Memory B cell (primary cell): ENCODE measurements at places on chromosomes 16 and 17.

DNA sequence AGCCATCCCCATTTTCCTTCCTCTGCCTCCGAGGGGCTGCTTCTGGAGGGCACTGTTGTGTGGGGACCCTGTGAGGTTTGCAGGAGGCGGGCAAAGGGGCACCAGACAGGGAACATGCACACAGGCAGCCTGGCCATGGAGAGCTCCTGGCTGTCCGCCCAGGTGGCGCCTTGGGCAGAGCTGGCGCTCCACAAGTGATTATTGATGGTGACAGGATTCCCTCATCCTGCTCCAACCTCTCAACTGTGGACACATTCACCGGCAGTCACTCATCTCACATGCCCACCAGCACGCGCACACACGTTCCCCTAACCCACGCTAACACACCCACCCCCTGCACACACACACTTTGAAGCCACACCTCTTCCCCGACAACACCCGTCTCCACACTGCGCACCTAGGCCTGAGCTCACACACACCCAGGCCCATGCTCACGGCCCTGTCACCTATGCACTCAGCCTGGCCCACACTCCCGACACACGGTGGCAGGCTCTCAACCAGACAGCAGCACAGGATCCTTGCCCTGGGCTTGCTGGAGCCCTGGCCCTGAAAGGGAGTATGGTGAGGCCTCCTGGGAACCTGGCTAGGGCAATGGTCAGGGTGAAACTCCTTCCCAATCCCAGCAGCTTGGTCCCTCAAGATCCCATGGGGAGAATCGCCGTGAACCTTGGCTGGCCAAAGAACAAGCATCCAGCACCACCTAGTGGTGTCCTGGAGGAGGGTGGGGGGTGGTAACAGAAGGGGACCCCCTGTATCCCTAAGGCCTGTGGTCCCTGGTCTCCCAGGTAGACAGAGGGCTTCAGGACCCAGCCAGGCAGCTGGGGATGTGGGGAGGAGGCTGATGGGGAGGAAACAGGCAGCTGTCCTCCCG, 3.6 kb downstream of the PNMT start:
- DNase-seq = no peak

DNA sequence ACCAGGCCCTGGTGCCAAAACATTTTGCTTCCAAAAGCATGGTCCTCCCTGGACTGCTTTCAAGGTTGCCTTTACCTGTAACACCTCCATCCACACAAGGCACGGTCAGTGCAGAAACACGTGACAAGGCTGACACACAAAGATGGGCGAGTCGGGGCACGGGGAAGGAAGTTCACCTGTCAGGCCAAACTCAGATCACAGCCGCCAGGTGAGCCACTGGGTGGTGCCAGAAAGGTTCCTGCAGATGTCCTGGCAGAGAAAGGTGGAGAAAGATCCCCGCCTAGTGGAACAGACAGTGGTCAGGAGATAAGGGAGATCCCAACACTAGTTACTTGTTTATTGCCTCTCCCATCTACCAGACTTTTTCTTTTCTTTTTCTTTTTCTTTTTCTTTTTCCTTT, 155.3 kb downstream of the AIPL1 start:
- DNase-seq = no peak

DNA sequence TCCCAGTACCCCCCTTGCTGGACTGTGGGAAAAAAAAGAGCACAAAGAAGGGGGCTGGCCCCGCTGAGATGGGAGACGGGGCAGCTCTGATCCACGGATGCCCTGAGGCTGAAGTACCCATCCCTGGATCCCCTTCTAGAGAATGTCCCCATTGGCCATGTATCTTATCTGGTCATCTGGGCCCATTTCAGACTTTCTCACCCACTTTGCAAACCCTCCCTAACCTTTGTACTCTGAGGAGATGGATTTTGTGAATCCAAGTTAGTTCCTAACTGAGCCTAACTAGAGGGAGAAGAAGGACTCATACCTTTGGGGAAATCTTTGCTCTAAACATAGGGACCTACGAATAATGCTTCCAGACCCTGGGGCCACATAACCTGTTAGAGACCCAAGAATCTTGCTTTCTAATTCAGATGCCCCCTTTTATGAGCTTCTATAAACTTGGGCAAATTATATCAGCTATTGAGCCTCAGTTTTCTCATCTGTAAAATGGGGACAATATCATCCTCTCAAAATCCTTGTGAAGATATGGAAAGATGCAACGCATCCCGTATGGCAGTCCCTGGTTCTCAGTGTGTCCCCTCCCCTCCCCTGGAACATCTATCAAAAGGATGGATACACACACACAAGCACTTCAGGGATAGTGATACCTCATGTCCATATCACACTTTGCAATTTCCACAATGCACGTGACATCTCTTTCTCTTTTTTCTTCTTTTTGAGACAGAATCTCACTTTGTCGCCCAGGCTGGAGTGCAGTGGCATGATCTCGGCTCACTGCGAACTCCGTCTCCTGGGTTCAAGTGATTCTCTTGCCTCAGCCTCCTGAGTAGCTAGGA, 16.8 kb upstream of the FZD2 start:
- no peak for DNase-seq

DNA sequence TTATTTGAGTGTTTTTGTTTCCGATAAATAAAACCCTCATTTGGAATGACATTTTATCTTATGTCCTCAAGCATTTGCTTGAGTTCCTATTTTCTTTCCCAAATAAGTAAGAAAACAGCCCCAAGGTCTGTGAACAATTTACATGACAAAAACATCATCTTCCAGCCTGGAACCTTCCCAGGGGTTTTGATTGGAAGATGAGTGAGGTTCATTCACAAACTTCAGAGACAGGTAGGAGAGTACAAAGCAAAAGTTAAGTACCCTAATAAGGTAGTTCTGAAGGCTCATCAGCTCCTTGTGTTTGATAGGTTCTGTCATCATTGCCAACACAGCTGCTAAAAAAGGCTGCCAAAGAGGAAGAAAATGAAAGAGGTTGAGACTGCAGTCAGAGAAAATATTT, 772.8 kb downstream of the CDH8 start:
- DNase-seq = no peak

GRCh38 chr17:56047331-56047730, 105.9 kb upstream of the ANKFN1 start:
- no peak for DNase-seq

GRCh38 chr16:49330562-49331201, 42.9 kb upstream of the C16orf78 start:
- DNase-seq = no peak

GRCh38 chr17:80359422-80360110, 55.4 kb upstream of the ENDOV start:
- DNase-seq = no peak

GRCh38 chr16:51938861-51939260, 608.1 kb downstream of the TOX3 start:
- DNase-seq = no peak

- DNase-seq = no peak
Measured at GRCh38 chr17:37429039-37429438, 22.4 kb downstream of the TADA2A start.

DNA sequence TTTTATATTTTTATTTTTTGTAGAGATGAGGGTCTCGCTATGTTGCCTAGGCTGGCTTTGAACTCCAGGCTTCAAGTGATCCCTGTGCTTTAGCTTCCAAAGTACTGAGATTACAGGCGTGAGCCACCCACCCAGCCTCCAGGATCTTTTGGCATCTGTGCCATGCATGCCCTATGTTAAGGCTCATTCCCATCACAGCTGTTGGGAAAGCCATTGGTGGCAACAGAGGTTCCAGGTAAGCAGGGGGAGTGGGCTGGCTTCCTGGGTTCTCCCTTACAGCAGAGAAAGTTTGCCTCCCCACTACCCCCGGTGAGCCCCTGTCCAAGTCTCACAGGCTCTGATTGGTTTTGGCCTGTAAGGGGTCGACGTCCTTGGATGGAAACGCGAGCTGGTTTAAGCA, 8.9 kb upstream of the MRTFB start:
- no peak for DNase-seq

- no peak for DNase-seq
Measured at GRCh38 chr17:8041249-8041928, 2.5 kb downstream of the ALOX15B start.

GRCh38 chr16:72829846-72830775, 217.8 kb downstream of the ZFHX3 start:
- DNase-seq = no peak

DNA sequence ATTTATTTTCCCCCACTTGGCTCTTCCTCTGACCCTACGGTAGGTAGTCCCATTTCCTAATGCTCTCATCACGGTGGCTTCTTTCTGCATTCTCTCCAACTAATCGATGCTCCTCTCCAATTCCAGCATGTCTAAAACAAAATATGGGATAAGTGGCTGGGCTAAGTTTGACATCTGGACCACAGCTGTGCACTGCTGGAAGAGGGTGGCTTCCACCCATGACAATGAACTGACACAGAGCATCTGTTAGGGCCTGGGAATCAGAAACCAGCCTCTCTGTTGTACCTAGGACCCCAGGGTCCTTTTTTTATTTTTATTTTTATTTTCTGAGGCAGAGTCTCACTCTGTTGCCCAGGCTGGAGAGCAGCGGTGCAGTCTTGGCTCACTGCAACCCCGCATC, 29.0 kb upstream of the SLC39A11 start:
- DNase-seq = no peak

DNA sequence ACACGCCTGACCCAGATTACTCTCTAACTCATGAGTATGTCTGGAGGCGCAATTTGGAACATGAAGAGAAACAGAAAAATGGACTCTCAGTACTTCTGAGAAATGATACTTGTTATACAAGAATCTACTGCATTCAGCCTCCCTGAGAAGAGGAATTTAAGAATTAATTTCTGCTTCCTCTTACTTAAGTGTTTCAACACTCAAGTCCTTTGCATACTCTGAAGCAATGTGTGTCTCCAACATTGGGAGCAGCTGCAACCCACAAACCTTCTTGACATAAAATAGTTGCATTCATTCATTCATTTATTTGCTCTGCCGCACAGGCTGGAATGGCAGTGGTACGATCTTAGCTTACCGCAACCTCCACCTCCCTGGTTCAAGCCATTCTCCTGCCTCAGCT, 199.8 kb downstream of the NPIPA7 start:
- no peak for DNase-seq

DNA sequence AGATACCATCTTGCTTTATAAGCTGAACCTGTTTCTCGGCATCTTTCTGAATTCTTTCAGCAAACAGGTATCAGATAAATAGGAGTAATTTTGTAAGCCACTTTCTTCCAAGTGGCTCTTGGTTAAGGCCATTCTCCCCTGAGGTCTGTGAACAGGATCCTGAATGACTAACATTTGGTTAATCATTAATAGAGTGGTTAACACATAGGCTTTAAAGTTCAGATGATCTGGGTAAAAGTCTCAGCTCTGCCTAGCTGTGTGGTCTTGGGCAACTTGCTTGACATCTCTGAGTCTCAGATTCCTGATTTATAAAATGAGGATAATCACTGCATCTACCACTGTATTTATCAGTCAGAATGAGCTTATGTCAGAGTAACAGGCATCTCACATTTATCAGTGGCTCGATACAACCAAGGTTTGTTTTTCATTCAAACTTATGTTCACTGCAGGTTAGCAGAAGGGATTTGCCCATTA, 44.4 kb upstream of the ANKFN1 start:
- DNase-seq = no peak

DNA sequence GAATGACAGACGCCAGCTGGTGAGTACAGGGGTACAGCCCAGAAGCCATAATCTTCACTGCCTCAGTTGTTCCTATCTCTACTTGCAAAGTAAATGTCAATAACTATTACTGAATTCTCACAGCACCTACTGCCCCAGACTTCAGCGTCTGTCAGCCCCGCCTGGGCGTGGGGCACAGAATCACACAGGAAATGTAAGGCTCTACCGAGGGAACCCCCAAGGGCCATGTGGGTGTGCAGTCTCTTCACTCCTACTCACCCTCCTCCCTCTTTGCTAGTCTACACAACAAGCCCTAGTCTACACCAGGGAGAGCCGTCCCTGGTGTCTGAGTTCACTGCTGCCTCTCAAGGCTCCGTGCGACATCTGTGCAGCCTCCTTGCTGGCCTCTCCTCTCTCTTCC, 4.5 kb downstream of the NPTX1 start:
- DNase-seq = no peak
